ENCODE measurements at places on chromosomes 11 and 22. TPM values are rescaled to one million over a fixed set of nuclear protein-coding genes. Genes with fewer than 3 reads are reported as not detected.

- no peak for DNase-seq
These were observed 426.0 kb downstream of the TBC1D22A start for GRCh38 chr22:47188261-47189055.

DDIAS gene
- 1.6 TPM for polyA plus RNA-seq

THRSP gene
- polyA plus RNA-seq, result not detected

SLC22A8 gene
- not detected for polyA plus RNA-seq

CFAP300 gene
- polyA plus RNA-seq, result not detected

KCTD17 gene
- polyA plus RNA-seq, result 12.9 TPM

Data from CD8-positive, alpha-beta memory T cell (primary cell).